ENCODE measurements at places on chromosomes 2 and 18.
A peak's percentile ranks its signal among the peaks of the same experiment; 100 is the strongest.

GRCh38 chr18:79684787-79685186, 5.2 kb downstream of the CTDP1 start:
- no peak for DNase-seq

GRCh38 chr2:241944821-241945220, 75.3 kb downstream of the RTP5 start:
- DNase-seq = no peak

- DNase-seq = no peak
Observed at GRCh38 chr2:6657855-6658254, 207.9 kb downstream of the CMPK2 start.

GRCh38 chr2:119864318-119864717, 104.6 kb downstream of the PTPN4 start:
- peak; percentile 37 for DNase-seq

GRCh38 chr18:71431171-71431570, 1113.0 kb downstream of the CBLN2 start:
- DNase-seq = no peak

Measured in CD4-positive, alpha-beta T cell (primary cell).